ENCODE measurements at places on chromosomes 7 and 10. TPM values are rescaled to one million over a fixed set of nuclear protein-coding genes. Genes with fewer than 3 reads are reported as not detected.
A peak's percentile ranks its signal among the peaks of the same experiment; 100 is the strongest.

The TMEM196 gene
- not detected for total RNA-seq

The NRP1 gene
- 0.21 TPM for total RNA-seq

The EPO gene
- not detected for total RNA-seq

The NOS3 gene
- total RNA-seq = 1.8 TPM

The DEPP1 gene
- 1.7 TPM for total RNA-seq

The FBXL13 gene
- 0.56 TPM for total RNA-seq

The ITIH5 gene
- total RNA-seq = 0.21 TPM

The RBP4 gene
- total RNA-seq = not detected

The ACHE gene
- not detected for total RNA-seq

The TTYH3 gene
- 28.3 TPM for total RNA-seq

The ZNF485 gene
- total RNA-seq = 2.8 TPM

The TMEM178B gene
- 0.18 TPM for total RNA-seq

The ZNF736 gene
- total RNA-seq = 26.7 TPM

- DNase-seq = no peak
Observed at GRCh38 chr10:51886438-51887068, 187.2 kb upstream of the CSTF2T start.

- DNase-seq = no peak
Observed at GRCh38 chr7:129391546-129392171, 42.6 kb upstream of the STRIP2 start.

GRCh38 chr7:604884-605531 is 85.4 kb upstream of the PDGFA start:
- peak; percentile 73 for DNase-seq

GRCh38 chr7:42445691-42446090 is 208.7 kb upstream of the GLI3 start:
- no peak for DNase-seq

- no peak for DNase-seq
Observed at GRCh38 chr10:119006451-119007210, 22.9 kb upstream of the NANOS1 start.

- DNase-seq = peak; percentile 35
Observed at GRCh38 chr10:132306864-132307751, 642 bp downstream of the STK32C start.

DNA sequence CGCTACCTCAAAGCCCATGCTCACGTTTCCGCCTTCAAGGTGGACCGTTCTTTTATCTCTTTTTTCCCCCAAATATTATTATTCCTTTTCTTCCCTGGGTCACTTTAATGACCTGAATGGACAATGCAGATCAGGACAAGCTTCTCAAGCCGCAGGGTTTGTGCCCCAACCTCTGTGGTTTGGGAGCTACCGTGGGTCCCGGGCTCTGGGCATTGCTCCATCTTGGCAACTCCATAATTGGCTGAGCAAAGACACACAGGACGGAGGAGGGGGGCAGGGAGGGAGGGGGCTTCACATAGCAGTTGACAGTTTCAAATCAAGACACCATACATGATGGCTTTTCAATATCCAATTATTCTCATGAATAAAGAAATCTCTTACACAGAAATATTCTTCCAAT is 308.1 kb upstream of the FZD8 start:
- DNase-seq = no peak

- no peak for DNase-seq
Observed at GRCh38 chr7:124387056-124387455, 354.2 kb upstream of the TMEM229A start.

GRCh38 chr10:103852189-103852711 is 3.1 kb downstream of the SH3PXD2A start:
- no peak for DNase-seq

DNA sequence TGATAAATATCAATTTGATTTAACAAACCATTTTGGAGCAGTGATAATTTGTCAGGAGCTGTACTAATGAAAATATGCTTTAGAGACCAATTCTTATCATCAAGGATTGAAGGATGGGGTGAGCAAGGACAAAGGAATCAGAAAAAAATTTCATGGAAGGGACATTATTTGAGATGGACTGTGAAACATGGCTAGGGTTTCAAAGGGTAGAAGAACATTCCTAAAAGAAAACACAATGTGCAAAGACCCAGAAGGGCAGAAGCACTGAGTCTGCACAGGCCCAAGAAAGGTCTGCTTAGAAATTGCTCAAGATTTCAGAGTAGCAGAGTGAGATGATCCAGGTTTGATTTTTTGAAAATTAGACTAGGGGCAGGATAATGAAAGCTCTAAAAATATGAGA is 174.5 kb downstream of the LRRN3 start:
- no peak for DNase-seq

DNA sequence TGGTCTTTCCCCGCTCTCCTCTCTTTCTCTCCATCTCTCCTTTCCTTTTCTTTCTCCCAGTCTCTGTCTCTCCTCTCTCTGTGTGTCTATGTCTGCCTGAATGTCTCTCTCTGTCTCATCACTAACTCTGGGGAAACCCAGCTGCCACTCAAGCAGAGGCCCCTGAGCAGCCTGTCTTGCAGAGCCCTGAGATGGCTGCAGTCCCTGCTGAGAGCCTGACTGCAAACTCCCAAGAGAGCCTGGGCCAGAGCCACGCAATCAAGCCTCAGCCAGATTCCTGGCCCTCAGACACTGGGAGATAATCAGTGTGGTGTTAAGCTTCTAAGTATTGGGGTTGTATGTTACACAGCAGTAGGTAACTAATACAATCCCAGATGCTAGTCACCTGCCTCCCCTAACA is 91.5 kb downstream of the PAXIP1 start:
- no peak for DNase-seq

DNA sequence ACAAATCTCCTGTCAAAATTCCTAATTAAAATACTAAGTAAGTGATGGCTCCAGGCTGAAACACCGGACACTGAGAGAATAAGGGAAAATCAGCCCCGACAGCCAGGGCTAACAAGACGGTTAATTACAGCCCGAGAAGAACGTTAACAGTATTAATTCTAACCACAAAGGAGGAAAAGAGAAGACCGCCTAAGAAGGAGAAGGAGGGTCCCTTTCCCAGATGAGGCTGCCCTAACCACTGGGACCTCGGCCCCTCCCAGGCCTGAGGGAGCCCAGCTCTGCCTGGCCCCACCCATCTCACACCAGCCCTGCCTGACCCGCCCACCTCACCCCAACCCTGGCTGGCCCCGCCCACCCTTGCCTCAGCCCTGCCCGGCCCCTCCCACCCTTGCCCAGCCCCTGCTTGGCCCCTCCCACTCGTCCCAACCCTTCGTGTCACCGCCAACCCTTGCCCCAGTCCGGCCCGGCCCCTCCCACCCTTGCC is 51.3 kb downstream of the PWWP2B start:
- DNase-seq = peak; percentile 63

- DNase-seq = no peak
Observed at GRCh38 chr10:88149906-88150305, 286.5 kb downstream of the PTEN start.

- no peak for DNase-seq
Observed at GRCh38 chr10:132252412-132252811, 55.3 kb downstream of the STK32C start.

DNA sequence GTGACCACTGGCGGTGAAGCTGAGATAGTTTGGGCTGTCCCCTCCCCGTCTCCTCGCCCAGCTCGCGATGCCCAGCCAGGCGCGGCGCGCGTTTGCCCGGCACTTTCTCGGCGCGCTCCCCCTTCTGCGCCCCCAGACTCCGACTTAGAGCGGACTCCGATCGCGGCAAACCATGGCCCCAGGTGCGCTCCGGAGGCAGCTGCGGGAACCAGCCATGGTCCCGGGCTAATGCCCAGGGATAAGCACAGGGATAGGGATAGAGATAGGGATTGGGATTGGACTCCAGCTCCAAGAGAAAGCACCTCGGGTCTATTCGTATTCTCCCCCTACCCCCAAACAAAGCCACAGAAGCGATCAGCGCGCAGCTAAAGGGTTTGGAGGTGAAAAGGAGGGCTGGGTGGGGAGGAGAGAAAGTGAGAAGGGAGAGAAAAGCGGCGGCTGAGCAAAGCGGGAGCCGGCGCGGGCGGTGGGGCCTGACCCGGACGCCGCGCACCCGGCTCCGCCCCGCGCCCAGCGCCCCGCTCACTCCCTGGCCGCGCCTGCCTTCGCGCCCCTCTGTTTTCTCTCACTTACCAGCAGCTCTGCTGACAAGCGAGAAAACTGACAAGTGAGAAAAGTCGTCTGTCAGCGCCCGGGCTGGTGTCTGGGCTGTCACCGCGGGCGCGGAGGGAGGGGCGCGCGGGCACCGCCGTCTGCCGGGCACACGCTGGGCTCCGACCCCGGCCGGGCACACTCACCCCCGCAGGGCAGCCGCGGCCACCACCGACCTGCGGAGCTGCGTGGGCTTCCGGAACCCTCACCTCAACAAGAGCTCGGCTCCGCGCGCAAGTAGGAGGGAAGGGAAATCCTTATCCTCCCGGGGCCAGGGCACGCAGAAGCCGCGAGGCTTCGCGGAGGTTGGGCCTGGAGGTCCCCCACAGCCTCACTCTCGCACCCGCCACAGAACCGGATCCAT is at the start of gene PDE1C:
PDE1C (minus strand) TSS at position 2 of the 955 bp plus-strand sequence.
- DNase-seq = no peak

DNA sequence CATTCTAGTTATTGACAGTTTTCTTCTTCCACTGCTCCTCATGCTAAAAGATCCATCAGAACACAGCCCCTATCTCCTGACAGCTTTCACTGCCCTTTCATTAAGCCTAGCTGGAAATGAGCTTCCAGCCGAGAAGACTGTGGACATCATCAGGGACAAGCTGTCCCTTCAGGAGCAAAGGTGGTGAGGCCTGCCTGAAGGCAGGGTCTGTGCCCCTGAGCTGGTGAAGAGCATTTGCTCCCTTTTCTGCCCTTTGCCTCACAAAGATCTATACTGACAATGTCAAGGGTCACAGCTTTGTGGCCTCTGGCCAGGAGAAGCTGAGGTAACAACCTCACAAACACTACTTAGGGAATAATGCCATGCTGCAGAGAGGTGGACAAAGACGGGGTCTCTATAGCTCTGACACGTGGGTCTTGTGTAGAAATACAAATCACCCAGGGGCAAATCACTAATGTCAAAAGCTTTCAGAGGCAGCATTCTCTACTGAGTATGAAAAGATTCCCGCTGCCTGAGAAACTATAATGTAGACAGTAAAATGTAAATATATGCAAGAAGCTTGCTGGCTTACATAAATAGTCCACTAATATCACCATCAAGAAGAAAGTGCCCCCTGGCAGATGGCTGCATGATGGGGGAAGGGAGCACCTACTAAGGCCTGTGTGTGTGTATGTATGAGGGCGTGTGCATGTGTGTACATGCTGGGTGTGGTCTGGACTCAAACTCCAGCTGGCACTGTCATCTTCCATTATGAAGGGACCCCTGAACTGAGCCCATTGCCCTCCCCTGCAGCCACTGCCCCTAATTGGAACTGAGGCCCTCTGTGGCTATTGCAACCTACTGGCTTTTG is 55.8 kb downstream of the HBP1 start:
- no peak for DNase-seq

GRCh38 chr10:52566471-52567246 is 205.9 kb downstream of the MBL2 start:
- no peak for DNase-seq

GRCh38 chr7:106425017-106425719 is 140.4 kb upstream of the NAMPT start:
- peak; percentile 81 for DNase-seq

DNA sequence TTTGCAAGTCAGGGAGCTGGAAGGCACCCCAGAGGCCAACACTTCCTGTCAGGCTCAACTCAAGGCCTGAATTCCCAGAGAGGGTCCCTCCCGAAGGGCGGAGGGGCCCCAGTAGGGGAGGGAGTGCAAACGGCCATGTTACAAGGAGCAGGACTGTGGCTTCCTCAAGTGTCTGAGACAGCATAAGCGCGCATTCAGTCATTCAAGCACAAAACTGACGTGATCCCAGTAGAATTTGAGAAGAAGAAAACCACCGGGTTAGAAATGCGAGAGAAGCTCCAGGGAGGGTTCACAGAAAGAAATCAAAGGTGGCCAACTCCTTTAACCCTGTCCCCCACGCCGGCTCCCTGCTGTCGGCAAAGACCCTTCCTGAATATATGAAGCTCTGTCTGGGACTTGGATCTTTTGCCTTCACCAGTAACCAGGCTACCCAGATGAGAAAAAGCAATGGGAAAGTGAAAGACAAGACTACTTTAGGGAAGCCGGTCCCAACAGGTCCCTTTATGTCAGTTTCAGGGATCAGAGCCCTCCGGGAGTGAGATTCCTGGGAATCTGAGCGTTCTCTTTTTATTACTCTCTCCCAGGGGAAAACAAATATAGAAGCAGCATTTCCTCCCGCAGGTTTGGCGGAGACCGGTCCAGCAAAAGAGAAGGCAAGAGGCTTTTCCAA is 1.3 kb downstream of the AFAP1L2 start:
- DNase-seq = no peak

- no peak for DNase-seq
Observed at GRCh38 chr7:114981323-114981722, 59.4 kb downstream of the MDFIC start.

DNA sequence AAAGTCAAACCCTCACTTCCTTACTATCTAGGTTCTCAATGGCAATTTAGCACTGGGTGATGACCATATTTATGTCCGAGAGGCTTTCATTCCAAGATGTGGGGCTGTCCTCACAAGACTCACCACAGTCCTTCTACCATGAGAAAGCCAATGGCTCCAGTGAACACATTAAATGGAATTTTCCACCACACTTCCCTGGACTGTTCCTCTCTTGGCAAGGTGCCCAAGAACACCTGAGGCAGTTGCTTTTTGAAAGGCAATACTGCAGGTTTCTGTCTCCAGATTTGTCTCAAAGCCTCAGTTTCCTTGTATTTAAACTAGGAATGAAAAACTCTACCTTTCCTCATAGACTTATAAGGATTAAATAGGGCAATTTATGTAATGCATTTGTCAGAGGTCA is 24.2 kb downstream of the AFAP1L2 start:
- DNase-seq = no peak

DNA sequence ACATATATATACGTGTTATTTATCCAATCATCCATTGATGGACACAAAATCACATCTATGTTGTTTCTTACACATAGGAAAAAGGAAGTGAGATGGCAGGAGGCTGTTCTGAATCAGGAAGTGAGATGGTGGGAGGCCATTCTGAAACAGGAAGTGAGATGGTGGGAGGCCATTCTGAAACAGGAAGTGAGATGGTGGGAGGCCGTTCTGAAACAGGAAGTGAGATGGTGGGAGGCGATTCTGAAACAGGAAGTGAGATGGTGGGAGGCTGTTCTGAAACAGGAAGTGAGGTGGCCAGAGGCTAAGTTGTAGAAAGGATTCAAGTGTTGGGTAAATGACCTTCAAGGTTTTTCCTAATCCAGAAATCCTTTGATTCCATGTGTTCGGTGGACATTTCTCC is 921.5 kb downstream of the TYW1 start:
- DNase-seq = no peak

DNA sequence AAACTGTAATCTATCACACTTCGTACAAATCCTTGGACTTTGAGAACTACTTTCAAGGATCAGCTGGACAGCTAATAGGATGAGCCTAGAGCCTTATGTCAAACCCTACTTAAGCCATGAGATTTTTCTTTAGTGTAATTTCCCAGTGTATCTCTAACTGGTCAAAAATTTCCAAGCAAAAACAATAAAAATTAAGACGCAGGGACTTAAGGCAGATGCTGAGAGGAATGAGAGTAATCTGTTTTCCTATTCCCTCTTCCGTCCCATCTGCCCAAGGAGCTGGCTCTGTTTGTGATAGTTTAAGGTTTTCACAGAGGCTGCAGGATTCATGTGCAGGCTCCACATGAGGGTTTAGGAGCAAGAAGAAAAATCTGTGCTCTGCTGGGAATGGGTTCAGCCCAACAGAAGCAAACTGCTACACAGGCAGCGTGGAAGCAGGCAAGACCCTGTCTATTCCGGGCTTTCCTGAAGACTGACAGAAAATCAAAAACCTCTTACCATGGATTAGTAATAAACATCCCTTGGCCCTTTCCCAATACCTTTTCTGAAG is 62.2 kb downstream of the ARMH3 start:
- DNase-seq = no peak

Measured in activated naive CD4-positive, alpha-beta T cell treated with anti-CD3 and anti-CD28 coated beads, Interleukin-2, amount 50 U/mL, for 72 hours (primary cell).